Pulmonary artery endothelial cell (primary cell): ENCODE measurements at places on chromosomes 4 and X.

GRCh38 chr4:122783301-122784215 lies 43.1 kb upstream of the FGF2 start:
- peak; percentile 81 for DNase-seq

- no peak for DNase-seq
Observed at GRCh38 chr4:52606040-52606439, 53.1 kb downstream of the USP46 start.

DNA sequence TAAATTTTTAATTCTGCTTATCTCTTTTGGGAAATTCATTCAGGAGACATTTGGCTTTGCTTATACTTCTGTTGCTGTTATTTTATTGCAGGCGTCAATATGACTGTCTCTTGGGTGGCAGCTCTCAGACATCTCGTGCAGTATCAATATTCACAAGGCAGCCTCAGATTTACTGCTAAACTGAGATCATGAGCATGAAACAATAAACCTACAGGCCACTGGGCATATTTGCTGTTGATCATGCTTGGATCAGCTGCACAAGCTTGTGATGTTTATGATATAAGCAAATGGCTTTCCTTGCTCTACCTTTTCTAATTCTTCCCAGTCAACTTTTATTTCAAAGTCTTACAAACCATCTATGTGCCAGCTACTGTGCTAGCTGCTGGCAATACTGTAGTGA lies 39.2 kb downstream of the TSPAN5 start:
- DNase-seq = no peak

- DNase-seq = no peak
Observed at GRCh38 chr4:58732973-58733372, 1622.8 kb upstream of the IGFBP7 start.
